ENCODE measurements at places on chromosomes 2 and 18.

GRCh38 chr2:59575191-59575590, 978.3 kb downstream of the BCL11A start:
- DNase-seq, result no peak

DNA sequence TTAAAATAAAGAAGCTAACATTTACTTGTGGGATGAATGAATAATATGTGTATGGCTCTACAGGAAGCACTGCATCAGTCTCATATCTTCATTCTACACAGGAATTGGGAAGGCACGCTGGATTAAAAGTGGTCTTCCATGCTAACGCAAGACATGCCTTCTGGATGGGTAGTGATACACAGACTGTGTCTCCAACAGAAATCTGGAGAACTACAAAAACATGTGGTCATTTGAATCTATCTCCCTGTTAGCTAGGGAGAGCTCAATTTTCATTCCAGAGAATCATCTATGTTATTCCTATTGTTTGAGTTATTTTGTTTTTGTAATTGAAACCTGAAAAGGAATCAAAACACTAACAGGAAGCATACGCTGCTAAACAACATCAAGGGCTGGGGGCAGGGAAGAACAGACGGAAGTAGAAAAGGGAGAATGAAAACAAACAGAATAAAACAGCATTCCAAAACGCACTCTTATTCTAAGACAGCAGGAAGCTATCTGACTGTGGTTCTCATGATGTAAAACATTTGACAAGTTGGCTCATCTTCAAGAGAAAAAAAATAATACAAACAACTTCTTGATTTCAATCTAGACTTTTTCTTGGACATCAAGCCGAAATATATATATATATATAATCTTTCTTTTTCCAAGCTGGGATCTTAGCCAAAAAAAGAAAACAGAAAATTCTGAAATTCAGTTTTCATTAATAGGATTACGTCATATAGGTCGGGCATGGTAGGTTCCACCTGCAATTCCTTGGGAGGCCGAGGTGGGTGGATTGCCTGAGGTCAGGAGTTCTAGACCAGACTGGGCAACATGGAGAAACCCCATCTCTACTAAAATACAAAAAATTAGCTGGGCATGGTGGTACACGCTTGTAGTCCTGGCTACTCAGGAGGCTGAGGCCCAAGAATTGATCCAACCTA, 31.5 kb upstream of the ASNSD1 start:
- DNase-seq, result no peak

DNA sequence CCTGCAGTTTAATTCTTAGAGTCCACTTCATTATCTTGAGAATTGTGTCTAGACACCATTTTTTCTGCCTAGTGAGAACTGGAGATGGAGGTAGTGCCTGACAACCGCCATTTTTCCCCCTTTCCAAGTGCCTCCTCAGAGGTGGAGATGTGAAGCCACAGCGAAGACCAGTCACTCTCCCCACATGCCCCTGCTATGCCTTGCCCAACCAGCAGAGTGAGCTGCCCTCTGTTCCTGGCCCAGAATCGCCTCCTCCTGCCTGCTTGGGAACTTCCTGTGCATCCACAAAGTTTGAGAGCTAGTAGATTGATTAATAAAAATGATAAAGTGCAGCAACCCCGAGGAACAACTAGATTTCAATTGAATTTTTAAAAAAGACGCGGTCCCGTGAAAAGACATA, 123.3 kb downstream of the CLIP4 start:
- peak; percentile 17 for DNase-seq

- no peak for DNase-seq
These were observed 51.3 kb downstream of the LIPG start for GRCh38 chr18:49613141-49613640.

DNA sequence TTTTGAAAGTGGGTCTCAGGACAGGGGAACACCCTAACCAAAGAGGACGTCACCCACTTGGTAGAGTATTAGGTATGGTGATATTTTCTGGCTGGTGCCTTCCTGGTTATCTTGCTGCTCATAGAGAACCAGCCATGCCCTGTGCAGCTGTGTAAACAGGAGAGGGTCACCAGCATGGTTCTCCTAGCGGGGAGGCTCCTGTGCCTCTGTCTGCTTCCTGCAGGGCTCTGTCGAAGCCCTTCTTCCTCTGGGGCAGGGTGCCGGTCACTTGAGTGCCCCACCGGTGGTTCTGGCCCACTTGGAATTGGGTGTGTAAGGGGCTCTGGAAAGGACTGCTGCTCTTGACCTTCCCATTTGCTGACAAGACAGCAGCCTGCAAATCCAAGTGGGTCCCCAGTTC, 131.6 kb upstream of the MSH6 start:
- no peak for DNase-seq

DNA sequence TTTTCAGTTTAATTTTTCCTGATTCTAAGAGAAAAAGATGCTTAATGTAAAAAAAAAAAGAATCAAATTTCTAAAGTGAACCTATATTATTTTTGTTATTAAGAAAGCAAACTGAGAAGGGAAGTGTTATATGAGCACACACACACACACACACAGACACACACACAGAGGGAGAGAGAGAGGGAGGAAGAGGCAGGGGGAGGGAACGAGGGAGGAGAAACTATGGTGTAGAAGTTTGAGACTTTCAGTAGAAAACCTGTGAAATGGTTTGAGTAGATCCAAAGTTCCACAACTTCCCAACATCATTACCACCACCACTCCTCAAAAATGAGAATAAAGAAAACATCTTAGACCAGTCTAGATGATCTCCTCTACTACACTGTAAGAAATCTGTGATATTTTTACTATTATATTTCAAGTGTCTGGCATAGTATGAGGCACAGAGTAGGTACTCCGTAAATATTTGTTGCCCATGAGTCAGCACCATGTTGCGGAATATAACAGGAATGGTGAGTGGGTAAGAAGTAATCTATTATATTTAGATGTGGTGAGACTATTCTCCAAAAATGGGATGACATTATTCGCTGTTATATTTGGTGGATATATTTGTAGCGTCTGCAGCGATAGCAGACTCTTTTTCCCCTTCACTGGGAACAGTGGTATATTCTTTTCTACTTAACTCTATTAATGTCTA, 149.4 kb upstream of the DNMT3A start:
- no peak for DNase-seq

DNA sequence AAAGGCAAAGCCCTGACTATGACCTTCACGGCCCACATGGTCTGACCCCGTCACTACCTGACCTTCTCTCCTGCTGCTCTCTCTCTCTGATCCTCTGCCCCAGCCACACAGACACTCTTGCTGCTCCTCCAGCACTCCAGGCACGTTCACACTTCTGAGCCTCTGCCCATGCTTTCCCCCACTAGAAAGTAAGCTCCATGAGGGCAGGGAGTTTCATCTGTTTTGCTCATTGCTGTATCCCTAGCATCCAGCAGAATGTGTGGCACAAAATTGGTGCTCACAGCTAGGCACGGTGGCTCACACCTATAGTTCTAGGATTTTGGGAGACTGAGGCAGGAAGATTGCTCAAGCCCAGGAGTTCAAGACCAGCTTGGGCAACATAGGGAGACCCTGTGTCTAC, 52.5 kb upstream of the STPG4 start:
- DNase-seq, result no peak

- peak; percentile 81 for DNase-seq
These were observed 5.0 kb downstream of the LDLRAD4 start for GRCh38 chr18:13223311-13224143.

DNA sequence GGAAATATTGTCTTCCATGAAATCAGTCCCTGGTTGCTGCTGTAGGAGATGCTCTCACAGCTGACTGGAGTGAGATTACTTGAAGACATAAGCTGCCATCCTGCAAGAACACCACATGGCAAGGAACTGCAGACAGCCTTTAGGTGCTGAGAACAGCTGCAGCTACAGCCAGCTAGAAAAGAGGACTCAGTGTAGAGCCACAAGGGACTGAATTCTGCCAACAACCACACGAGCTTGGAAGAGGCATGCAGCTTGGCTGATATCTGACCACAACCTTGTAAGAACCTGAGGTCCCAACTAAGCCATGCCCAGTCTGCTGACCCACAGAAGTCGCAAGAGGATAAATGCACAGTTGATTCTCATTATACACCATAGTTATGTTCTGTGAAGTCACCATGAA, 181.8 kb upstream of the ARL4C start:
- no peak for DNase-seq

DNA sequence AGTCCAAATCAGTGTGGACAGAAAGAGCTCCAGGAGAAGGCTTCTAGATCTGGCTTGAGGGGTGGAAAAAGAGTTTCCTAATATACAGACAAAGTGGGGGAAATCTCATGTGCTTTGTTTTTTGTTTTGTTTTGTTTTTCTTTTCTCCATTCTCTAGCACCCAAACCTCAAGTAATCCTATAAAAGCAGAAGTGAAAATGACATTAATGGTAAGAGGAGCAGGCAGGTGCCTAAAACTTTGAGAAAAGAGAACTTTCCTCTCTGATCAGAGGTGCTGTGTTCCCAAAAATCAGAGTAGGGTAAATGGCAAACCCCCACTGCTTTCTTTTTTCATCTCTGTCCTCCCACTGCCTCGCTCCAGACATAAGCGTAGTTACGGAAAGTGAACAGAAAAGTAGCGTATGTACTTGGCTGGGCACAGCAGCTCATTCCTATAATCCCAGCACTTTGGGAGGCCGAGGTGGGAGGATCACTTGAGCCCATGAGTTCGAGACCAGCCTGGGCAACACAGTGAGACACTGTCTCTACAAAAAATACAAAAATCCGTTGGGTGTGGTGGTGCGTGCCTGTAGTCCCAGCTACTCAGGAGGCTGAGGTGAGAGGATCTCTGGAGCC, 77.8 kb downstream of the FAM161A start:
- no peak for DNase-seq

GRCh38 chr2:179322289-179322688, 57.7 kb upstream of the SESTD1 start:
- no peak for DNase-seq

DNA sequence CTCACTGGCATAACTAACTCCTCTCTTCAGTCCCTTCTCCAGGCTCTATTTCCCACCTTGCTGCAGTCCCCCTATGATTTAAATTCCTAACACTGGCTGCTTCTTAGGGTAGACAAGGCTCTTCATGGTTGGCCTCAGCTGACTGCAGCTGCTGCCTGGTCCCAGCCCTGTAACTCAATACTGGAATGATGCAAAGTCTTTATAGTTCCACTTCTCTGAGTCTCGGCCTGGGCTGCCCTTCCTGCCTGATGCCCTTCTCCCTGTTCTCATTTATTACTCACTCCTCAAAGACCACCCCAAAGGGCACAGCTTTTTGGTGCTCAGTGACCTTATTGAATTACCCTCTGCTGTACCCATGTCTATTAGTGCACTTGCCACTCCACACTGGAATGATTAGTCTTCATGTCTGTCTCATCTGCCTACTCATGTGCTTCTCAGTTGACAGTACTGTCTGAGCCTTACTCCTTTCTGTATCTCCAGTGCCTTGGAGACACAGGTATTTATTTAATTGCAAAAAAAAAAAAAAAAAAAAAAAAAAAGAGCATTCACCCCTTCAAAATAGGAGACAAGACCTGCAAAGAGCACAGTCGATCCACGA, 199.4 kb upstream of the REV1 start:
- no peak for DNase-seq

GRCh38 chr2:151361674-151362370, 4.4 kb downstream of the TNFAIP6 start:
- no peak for DNase-seq

GRCh38 chr2:168773719-168774521, 28.5 kb upstream of the NOSTRIN start:
- DNase-seq, result peak; percentile 91

DNA sequence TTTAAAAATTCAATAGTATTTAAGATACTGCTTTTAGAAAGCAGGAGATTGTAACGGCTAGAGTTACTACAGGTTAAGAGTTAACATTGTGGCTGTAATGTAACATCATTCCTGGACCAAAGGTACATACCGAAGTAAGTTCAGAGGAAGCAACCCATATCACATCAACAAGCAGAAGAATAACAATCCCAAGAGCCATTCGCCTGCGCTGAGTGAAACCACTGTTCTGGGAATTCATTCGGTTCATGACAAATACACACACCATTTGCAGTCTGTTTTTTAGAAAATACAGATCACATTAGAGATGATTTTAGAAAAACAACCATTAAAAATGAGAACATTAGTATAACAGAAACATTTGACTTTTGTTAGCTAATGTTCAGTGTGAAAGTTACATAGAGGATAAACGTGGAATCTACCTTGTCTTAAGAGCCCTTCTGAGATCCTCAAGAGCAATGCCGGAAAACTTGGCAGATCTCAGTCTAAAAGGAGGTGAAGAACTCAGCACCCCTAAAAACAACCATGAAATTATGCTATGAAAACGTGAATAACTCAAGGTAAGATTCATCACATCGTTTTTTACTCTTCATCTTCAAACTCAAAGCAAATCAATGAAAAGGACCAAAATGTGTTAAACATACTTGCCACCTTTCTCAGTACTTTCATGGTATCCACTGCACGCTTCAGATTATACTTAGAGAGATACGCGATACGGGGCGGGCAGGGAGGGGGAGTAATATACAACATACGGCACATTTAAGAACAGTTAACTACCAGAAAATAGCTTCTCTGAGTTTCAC, 1.2 kb downstream of the SLC35F5 start:
- no peak for DNase-seq

- no peak for DNase-seq
These were observed 248.7 kb upstream of the ATP5MC3 start for GRCh38 chr2:175430236-175430635.

DNA sequence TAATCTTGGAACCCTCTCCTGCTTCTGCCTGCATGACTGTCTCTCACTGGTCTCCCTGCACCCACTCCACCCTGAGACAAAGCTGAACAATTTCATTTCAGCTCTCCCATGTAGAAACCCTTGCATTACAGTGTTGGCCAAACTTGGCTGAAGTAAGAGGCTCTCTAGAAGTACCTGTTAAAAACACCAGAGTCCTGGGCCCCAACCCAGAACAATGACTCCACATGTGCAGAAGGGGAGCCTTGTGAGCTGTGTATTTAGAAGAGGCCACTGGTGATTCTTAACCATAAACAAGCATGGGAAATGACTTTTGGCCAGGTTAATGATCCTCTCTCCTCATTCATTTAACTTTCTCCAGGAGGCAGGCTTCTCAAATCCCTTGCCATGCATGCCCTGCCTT, 254.8 kb downstream of the SETBP1 start:
- DNase-seq, result no peak

GRCh38 chr18:61544178-61544577, 210.9 kb downstream of the CDH20 start:
- DNase-seq, result no peak

DNA sequence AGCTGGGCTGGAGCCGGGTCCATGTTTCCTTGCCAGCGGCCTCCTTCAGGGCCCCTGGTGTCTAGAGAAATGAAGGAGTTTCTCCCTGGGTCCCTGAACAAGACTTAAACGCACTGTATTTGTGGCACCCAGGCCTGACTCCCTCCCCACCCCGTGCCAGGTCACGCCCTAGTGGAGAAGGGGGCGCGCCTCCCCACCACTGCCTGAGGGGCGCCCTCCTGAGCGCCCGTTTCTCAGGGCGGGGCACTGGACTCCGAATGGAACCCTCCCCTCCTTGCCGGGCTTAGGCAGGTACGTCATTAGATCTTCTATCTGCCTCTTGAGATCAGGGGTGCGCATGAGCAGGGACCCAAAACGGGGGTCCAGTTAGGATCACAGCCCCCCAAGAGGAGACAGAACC, 16.3 kb downstream of the ODC1 start:
- no peak for DNase-seq

GRCh38 chr2:67991456-67991855, 71.3 kb downstream of the C1D start:
- no peak for DNase-seq
